ENCODE measurements at places on chromosomes 13 and 19.
A peak's percentile ranks its signal among the peaks of the same experiment; 100 is the strongest.

DNA sequence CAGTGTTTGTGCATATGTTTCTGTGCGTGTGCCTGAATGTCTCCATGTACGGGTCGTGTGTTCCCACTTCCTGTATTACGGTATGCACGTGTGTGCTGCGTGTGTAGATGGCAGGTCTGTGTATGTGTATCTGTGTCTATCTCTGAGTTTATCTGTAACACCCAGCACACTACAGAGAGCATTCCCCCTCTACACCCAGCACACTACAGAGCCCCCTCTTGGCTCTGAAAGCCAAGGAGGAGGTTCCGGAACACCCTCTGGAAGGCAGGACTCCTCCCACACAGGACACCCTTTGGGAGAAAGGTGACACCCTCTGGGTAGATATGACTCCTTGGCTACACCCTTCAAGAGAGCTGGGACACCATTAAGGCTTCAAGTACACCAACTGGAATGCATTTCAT is 2.1 kb upstream of the ERFL start:
- DNase-seq: no peak

- DNase-seq: peak; percentile 42
Observed at GRCh38 chr19:44748426-44749254, at the start of gene BCL3. Gene BCL3 (plus strand): TSS chr19:44748708. CDS start chr19:44748791, 83 bp downstream.

DNA sequence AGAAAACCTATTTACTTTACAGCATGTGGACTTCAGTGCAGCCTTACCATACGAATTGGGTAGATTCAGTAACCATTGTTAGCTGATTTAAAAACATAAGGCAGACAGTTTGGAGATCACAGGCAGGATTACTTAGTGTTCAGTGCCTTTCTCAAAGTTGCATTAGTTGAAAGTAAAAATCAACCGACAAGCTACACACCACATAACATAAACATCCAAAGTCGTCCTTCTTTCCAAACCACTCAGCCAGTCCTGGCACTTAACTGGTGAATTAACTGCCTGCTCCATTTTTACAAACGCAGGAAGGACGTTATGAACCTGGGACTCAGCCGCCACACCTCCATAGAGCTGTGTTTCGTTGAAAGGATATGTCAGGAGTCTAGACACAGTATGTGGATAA is 91.4 kb downstream of the COL4A1 start:
- DNase-seq: no peak

GRCh38 chr13:75437582-75438318 is 44.2 kb downstream of the TBC1D4 start:
- DNase-seq: no peak

DNA sequence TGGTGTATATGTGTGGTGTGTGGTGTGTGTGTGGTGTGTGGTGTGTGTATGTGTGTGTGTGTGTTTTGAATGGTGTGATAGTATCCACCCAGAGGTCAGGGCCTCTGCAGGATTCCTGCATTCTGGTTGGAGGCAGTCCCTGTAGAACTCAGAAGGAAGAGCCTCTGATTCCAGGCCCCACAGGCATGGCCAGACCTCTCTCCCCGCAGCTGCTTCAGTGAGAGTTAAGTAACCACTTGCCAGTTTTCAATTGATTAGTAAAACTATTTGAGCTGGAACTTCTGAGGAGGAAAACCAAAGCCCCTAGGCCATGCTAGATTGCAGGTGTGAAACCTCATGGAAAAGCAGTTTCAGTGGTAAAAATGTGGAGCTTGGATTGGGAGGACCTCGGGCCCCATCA is 2.1 kb downstream of the ATP12A start:
- no peak for DNase-seq

- no peak for DNase-seq
Observed at GRCh38 chr13:95564733-95565291, 12.3 kb downstream of the CLDN10 start.

DNA sequence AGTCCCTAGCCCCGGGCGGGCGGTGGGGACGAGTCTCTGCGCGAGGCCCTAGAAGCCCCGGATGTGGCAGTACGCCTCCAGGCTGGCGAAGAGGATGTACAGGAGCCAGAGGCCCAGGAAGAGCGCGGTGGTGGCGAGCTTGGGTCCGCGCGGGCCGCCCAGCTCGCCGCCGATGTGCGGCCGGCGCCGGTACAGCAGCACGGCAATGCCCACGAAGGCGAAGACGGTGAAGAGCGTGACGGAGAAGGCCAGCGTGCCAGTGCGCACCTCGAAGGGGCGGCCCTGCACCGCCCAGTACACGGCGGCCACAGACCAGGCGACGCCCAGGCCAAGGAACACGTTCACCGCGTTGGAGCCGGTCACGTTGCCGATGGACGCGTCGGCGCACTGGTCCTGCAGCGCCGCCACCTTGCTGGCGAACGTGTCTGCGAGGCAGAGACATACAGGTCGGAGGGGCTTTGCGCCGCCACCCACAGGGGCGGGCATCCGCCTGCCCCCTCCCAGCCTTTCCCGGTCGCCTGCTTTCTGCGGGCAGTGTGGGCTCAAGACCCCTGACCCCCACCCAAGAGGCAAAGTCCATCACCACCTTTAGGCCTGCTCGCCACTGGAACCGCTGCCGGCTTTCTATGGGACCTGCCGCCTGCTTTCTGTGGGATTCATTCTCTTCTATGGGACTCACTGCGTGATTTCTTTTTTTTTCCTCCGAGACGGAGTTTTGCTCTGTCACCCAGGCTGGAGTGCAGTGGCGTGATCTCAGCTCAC is 10.9 kb upstream of the MEIS3 start:
- no peak for DNase-seq

GRCh38 chr13:81800433-81800832 is 1459.5 kb upstream of the SPRY2 start:
- DNase-seq: no peak

DNA sequence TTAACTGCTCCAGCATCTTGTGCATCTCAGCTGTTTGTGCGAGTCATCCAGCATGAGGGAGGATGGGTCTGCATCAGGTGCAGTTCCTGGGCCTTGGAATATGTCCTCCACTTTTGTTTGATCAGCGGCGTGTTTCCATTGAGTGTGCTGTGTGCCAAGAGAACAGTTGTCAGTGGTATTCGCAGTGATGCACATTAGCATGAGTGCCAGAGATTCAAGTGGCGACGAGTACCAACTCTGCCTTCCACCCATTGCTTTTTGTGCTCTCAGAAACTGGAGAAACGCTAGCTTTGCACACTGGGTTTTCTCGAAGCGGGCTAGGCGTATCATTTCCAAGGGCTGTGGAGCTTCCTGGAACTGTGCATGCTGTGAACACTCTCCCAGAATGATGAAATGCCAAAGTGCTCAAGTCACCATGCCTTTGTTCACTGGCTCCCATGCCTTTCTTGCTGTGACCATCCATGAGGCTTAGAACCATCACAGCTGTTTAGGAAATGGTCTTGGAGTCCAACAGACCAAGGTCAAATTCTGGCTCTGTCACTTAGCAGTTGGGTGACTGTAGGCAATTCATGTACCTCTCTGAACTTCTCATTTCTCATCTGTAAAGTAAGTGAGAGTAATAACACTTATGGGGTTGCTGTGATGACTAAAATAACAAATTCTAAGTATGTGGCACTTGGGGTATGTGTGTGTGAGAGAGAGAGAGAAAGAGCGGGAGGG is 18.4 kb downstream of the LRCH1 start:
- DNase-seq: no peak

Data from NCI-H510A treated with DMSO at 0.1 percent for 48 hours (cell line).